Stimulated activated CD4-positive, alpha-beta T cell treated with anti-CD3 and anti-CD28 coated beads, Interleukin-4, amount 100 ng/mL, for 4 hours (primary cell): ENCODE measurements at places on chromosomes 3 and 15.

DNA sequence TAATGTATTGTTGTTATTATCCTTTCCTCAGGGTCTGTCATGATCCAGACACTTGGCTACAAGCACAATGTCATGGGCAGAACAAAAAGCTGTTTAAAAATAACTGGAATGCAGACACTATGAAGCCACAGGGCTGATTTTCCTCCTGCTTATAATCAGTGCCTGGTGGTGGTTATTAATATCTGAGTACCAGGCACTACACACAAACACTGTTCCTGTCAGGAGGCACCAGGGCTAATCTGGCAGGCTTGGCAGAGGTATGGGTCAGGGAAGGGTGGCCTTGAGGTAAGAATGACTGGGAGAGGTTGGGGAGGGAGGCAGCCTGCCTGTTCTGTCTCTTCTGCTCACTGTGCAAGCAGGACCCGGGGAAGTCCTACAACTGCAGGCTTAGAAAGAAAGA, 67.2 kb downstream of the WDR76 start:
- no peak for DNase-seq

DNA sequence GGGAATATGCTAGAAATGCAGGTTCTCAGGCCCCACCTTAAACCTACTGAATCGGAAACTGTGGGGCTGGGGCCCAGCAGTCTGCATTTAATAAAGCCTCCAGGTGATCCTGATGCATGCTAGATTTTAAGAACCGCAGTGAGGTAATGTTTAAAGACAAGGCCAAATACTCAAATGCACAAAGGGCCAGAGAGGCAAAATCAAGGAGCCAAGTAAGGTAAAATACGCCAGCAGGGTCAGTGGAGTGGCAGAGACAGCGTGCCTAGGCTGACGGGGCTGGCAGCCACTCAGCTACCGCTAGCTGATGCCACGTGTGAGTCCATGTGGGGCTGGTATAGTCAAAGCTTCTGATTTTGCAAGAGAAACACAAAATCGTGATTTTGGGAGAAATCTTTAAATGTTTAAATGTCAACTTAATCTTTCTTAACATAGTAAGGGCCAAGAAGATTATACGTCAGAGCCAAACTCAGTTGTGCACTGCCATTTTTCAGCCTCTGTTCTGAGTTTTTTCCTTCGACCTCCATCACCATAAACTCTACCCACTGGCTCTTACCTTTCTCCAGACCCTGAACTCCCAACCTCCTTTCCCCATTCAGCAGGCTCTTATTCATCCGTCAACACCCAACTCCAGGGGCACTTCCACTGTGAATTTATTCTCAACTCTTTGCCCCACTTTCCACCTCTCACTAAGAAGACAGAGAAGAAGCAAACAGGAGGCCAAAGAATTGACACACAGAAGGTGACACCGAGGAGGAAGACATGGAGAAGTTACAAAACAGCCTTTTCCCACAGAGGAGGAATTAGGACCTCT, 136.6 kb upstream of the RAD18 start:
- DNase-seq = no peak

DNA sequence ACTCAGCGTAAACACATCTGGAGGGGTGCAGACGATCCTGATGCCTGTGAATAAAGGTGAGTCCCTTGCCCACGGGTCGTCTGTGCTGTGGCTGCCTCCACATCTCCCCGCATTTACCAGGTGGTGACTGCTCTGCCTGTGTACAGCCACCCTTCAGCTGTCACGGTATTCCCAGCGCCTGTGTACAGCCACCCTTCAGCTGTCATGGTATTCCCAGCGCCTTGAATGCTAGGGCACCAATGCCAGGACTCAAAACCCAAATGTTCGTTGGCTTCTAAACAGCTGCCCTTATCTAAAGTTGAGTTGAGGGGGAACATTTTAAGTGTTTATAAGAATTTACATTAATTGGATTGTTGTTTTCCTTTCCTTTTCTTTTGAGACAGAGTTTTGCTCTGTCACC, 27.4 kb downstream of the MAP6D1 start:
- DNase-seq = no peak

- DNase-seq = no peak
These were observed 121.5 kb upstream of the FGF7 start for GRCh38 chr15:49301562-49301961.

DNA sequence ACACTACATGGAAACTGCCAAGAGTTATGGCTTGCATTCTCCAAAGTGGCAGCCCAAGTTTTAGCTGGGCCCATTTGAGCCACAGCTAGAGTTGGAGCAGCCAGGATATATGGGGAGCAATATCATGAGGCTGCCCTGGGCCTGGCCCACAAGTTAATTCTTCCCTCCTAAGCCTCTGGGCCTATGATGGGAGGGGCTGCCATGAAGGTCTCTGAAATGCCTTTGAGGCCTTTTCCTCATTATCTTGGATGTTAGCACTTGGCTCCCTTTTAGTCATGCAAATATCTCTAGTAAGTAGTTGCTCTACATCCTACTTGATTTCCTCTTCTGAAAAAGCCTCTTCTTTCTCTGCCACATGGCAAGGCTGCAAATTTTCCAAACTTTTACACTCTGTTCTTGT, 257.5 kb upstream of the CHRM5 start:
- DNase-seq = no peak

DNA sequence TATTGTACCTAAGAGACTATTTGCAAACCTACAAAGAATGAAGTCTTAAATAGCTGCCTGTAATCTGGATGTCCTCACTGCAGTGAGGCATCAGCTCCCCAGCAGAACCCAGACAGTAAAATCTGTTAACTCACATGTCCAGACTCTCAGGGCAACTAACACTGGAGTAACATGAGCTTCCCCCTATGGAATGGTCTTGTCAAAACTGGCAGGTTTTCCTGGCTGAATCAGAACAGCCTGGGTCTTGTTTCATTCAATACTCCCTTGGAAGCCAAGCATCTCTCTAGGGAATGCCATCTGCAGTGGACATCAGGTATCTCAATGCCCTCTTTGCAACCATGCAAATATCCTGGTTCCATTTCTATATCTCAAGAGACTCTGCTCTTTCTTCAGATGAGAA, 24.4 kb downstream of the PTPN9 start:
- DNase-seq = no peak

DNA sequence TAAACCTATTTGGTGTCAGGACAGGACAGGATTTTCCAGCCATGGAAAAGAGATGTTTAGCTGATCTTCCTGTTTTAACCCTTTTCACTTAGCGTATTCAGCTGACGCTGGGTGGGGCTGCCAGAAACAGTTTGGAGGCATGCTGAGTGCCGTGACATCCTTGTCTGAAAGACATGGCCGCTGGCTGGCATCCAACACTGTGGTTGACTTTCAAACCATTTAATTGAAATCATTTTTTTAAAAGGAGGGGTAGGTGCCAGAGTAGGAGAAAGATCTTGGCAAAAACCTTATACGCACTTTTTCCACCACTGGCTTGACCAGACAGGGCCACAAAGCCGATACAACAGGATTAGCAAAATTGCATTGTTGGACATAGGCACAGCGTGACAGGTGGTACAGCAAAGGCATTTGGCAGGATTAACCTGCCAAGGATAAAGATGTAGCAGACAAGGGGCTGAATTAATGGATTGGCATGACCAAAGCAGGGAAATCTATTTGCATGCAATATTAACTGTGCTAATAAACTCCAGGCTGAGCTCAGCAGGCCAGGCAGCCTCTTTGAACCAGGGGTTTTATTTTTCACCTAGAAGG, 131.8 kb upstream of the TOPAZ1 start:
- DNase-seq = no peak

- no peak for DNase-seq
These were observed 75.4 kb upstream of the ZNF385D start for GRCh38 chr3:21826416-21826815.

DNA sequence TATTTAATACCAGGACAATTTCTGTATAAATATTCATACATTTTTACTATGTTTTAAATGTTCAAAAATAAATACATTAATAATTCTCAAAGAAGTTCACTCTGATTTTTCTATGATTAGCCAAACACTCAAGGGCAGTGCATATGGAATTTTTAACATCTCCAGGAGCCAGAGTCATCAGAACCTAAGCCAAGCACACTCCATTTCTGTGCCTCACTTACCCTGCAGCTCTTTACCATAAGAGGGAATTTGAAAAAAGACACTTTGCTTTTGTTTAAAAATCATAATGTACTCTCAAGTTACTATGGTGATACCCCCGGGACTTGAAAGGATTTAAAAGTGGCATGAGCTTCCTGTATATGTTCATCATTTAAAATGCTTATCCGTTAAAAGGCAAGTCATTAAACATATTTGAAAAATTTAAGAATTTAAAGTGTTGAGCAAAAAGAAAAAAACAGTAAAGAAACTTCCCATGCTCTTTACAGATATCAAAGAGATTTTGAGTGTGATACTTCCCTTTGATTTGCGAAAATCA, 747.4 kb upstream of the NECTIN3 start:
- DNase-seq = no peak

DNA sequence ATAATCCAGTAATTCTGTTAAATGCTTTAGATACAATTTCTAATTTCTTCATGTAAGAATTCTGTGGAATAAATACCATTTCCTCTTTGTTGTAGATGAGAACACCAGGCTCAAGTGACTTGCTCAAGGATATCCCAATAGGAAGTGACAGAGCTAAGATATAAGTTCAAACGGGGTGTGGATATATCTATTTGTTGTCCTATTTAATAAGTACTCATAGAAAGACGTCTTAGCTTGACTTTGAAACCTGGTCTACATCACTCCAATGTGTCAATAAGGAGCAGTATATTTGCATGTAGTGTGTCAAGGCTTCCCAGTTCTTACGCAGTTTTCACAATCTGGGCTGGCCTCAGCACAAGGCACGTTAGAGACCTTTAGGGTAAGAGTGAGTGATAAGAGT, 4.7 kb upstream of the GCSAM start:
- no peak for DNase-seq

DNA sequence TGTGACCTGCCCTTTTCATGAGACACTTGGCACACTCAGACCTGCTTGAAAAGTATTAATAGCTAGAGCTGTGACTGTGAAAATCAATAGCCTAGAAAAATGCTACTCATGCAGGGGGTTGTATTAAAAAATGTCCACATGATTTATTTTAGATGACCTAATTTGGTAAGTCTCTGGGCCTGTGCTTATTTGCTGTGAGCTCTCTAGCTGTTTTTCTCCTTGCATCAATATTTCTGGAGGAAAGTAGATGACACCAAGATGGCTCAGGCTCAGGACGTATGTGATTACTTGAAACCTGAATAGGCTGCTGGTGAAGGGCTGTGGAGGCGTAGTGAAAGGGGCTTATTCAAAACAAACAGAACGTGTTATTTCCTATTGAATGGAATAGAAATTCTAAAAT, 29.5 kb downstream of the KCNAB1 start:
- DNase-seq = no peak

DNA sequence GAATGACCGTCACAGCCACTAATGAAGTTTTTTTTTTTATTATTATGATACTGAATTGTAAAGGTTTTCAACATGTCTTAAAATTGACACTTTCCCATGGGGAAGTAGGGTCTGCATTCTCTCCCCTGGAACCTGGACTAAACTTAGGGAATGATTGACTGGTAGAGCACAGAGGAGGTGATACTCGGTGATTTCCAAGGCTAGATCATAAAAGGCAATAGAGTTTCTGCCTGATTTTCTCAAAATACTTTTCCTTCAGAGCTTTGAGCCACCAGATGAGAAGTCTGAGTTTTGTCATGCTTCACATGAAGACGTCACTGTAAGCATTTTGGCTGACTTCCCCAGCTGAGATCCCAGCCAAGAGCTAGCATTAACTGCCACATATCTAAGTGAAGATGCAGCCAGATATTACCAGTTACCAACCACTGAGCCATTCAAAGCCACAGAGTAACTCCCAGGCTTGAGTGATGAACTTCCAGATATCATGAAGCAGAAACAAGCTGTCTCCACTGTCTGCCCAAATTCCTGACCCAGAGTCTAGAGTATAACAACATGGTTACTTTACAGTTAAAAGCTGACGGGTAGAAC, 105.8 kb downstream of the LSAMP start:
- no peak for DNase-seq

DNA sequence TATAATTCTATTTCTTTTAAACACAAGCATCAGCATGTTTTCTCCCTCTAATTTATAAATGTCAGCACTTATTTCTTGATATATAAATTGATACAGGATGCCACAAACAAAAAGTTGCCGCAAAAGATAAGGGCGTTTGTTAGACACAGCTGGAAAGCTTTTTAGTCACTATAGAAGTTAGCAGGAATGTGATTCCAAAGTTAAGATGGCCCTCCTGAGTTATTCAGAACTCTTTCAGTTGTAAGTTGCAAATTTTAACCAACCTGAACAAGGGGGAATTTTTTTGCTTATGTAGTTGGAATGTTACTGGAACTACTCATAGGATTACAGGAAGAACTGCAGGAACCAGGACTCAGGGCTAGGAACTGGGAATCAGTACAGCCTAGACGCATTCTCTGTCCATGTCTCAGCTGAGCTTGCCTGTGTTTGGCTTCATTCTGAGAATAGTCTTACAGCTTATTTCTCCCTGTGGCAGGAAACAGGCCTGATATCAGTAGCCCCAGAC, 166.3 kb downstream of the VGLL4 start:
- DNase-seq = no peak
